ENCODE measurements at places on chromosomes 7 and 10.

DNA sequence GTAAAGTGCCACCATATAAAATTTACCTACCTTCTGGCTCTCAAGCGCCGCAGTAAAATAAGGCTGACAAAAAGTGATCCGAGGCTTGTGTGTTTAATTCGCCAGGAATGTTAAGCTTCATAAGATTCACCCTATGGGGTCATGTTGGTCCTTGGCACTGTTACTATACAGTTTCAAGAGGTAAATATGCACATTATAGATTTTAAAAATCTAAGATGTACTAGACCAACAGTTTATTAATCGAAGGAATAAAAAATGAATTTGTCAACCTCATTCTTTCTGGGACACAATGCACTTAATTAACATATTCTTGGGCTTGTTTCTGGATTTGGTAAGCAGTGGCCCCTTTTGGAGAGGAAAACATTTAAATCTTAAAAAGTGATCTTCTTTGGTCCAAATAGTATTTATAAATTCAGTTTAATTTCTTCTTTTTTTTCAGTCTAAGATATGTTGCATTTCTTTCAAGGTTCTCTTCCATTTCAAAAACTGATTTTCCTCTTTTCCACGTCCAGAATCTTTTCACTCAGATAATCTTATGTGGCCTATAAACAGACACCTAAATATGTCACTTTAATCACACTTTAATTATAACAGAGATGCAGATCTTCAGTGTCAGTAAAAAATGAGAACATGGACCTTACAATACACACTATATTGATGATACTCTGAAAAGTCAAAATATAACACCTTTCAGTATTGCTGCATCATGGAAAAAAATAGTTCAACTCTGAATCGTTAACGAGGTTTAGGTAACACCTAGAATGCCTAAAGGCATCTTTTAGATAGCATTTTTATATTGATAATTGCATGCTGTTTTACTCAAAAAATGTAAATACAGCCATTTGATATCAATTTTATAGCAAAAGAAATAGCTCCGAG is 3.8 kb upstream of the SKIDA1 start:
- no peak for DNase-seq

- peak; percentile 42 for DNase-seq
These were observed 788 bp downstream of the AKAP9 start for GRCh38 chr7:91941450-91941849.

GRCh38 chr10:116044801-116045248 is 228.2 kb downstream of the GFRA1 start:
- DNase-seq, result no peak

DNA sequence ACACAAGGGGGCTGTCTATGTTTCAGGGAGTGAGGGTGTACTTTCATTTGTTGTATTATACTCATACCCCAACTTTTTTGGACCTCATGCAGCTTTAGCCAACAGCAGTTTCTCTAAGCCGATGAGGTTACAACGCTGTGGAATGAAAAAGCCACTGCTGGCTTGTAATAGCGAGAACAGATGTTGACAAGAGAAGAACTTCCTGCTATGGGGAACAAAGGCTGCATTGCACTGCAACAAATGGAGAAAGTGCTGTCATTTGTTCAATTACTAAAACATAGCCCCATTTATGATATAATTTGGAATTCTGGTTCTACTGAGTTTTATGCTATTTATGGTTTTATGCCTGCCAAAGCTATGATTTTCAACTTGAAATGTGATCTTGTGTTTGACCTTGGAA is 104.2 kb upstream of the TMEM72 start:
- DNase-seq, result no peak

- DNase-seq, result no peak
These were observed 66.3 kb upstream of the SP4 start for GRCh38 chr7:21361413-21362125.

- DNase-seq, result no peak
These were observed 12.2 kb downstream of the COMTD1 start for GRCh38 chr10:75223507-75223906.

DNA sequence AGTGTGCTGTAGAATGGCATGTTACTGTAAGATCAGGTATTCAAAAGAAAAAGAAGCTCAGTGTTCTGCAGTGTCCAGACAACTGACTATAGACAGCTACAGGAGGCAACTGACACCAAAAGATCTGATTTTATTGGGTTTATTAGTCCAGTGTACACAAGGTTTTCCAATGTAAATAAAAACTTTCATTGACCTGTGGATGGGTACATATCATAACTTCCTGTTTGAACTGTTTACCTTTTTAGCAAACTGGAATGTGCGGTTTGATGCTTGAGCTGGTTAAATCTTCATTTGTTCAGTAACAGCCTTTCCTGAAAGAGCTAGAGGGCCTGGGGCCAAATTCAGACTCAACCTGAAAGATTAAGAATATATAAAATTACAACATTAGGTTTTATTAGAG is 172.6 kb upstream of the SP8 start:
- DNase-seq, result no peak

- DNase-seq, result peak; percentile 35
These were observed 1.6 kb downstream of the LRRD1 start for GRCh38 chr7:92177362-92177761.

- no peak for DNase-seq
These were observed 104.8 kb downstream of the JAZF1 start for GRCh38 chr7:28075674-28076358.

DNA sequence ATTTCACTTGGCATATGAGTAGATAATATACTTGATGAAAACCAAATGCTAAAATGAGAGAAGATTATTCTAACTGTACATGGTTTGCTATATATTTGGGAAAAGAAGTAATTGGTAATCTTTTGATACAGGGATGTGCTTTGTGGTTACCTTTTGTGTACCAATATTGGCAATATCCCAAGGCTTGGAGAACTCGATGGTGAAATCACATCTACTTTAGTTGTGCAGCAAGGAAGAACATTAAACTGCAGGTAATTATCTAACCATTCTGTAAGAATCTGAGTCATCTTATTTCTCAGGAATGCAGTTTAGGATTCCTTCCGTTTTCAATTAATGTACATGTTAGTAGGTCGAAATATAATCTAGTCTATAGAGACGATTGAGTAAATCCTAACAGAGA is 64.1 kb downstream of the SRI start:
- DNase-seq, result no peak

DNA sequence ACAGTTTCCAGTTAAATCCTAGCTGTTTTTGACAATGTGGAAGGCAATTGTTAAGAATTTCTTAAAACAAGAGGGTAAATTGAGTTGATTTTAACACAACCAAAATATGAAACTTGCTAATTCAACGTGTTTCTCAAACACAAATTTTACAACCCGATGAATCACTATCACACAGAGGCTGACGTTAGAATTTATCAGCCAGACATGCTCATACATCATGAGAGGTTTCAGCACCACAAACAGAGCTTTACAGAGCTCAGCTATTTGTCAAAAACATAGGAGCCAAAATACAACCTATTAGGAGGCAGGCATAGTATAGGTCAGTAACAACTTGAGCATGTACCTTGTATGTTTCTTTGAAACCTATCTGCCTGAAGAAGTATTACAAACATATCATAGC is 36.1 kb downstream of the LRRN3 start:
- peak; percentile 54 for DNase-seq

- no peak for DNase-seq
These were observed 132.4 kb upstream of the RHEB start for GRCh38 chr7:151652111-151652510.

DNA sequence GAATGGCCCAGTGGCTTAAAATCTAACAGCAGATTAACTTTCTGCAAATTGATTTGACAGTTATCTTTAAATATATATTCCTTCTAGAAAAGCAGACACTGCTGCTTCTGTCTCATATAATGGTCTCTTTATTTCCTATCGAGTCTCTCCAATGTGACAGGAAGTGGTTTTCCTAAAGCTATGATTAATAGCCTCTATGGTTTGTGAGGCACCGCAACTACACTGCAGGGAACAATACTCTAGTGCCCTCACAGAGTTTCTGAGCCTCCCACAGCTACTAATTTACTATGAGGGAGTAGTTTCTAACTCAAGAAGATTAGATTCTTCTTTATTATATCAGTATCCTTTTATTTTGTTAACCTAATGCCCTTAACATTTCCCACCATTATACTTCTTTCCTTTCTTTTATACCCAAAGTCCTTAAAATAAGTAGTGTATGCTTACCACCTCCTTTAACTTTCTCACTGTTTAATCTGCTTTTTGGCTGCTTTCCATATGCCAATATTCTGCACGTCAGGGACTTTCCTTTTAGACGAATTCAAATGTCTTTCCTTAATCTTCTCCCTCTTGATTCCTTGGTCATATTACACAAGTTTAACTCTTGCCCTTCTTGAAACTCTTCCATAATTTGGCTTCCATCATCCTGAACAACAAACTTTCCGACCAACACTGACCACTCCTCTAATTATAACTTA is 23.8 kb upstream of the AHR start:
- DNase-seq, result peak; percentile 90

DNA sequence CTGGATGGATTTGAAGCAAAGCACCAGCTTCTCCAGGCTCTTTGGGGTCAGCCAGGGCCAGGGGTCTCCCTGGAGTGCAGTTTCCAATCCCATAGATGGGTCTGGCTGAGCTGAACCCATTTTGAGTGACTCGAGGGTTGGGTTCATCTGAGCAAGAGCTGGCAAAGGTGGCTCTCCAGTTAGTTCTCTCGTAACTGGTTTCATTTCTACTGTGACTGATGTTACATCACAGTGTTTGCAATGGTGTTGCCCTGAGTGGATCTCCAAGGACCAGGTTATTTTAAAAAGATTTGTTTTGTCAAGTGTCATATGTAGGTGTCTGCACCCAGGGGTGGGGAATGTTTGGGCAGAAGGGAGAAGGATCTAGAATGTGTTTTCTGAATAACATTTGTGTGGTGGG is 14.2 kb downstream of the LEP start:
- no peak for DNase-seq
